ENCODE measurements at places on chromosomes 2 and 18. TPM values are rescaled to one million over a fixed set of nuclear protein-coding genes. Genes with fewer than 3 reads are reported as not detected.

MALL gene
- 248 TPM for total RNA-seq

PASK gene
- 12.2 TPM for total RNA-seq

GPR75 gene
- total RNA-seq: 1.5 TPM

CHRNG gene
- total RNA-seq: not detected

PDE6D gene
- total RNA-seq: 18.5 TPM

ALKAL2 gene
- total RNA-seq: 0.44 TPM

ANKRD44 gene
- 6.8 TPM for total RNA-seq

BMPR2 gene
- total RNA-seq: 22.7 TPM

ITGB6 gene
- 24.2 TPM for total RNA-seq
